ENCODE measurements at places on chromosomes 11 and 22. TPM values are rescaled to one million over a fixed set of nuclear protein-coding genes. Genes with fewer than 3 reads are reported as not detected.

DNA sequence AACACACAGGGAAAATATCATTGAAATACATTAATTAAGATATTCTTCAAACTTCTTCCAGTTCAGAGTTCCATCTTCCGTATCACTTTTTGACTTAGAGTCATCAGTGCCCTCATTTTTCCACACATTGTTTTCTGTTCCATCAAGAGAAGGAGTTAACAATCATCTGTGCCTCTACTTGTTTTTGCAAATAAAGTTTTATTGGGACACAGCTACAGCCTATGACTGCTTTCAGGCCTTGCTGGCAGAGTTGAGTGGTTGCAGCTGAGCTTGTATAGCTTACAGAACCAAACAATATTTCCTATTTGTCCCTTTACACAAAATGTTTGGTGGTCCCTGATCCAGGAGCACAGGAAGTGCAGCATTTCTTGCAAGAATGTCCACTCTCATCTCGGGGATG is 51.6 kb downstream of the SGSM1 start:
- no peaks in the 10 kb centered on the region for H3K36me3 ChIP-seq
- H3K27ac ChIP-seq, result no peak overlapping the region
- no peaks in the 10 kb centered on the region for H3K27me3 ChIP-seq
- H3K4me3 ChIP-seq, result no peak overlapping the region
- no peaks in the 10 kb centered on the region for H3K4me1 ChIP-seq

GRCh38 chr22:29040385-29041275 is 21.0 kb downstream of the C22orf31 start:
- H3K4me3 ChIP-seq, result no peak overlapping the region
- DNase-seq, result peak; percentile 83
- H3K27me3 ChIP-seq, result no peaks in the 10 kb centered on the region
- peaks cover 11% of the 10 kb centered on the region for H3K4me1 ChIP-seq
- peak overlapping the region; percentile 39 for H3K27ac ChIP-seq

SERPING1 gene
- total RNA-seq, result 407 TPM

GRCh38 chr11:9222654-9223053 is 42.5 kb downstream of the DENND5A start:
- peaks cover 5% of the 10 kb centered on the region for H3K4me1 ChIP-seq
- no peaks in the 10 kb centered on the region for H3K36me3 ChIP-seq
- no peak overlapping the region for H3K27ac ChIP-seq
- no peaks in the 10 kb centered on the region for H3K27me3 ChIP-seq
- no peak overlapping the region for H3K4me3 ChIP-seq
- DNase-seq, result no peak
